ENCODE measurements at places on chromosomes 1 and 21. TPM values are rescaled to one million over a fixed set of nuclear protein-coding genes. Genes with fewer than 3 reads are reported as not detected.

- no peak for DNase-seq
- H3K4me3 ChIP-seq = no peak overlapping the region
- H3K36me3 ChIP-seq = peaks cover 3% of the 10 kb centered on the region
- H3K27me3 ChIP-seq = no peaks in the 10 kb centered on the region
- H3K4me1 ChIP-seq = no peaks in the 10 kb centered on the region
Measured at GRCh38 chr1:6667139-6667538, 34.5 kb downstream of the DNAJC11 start.

DNA sequence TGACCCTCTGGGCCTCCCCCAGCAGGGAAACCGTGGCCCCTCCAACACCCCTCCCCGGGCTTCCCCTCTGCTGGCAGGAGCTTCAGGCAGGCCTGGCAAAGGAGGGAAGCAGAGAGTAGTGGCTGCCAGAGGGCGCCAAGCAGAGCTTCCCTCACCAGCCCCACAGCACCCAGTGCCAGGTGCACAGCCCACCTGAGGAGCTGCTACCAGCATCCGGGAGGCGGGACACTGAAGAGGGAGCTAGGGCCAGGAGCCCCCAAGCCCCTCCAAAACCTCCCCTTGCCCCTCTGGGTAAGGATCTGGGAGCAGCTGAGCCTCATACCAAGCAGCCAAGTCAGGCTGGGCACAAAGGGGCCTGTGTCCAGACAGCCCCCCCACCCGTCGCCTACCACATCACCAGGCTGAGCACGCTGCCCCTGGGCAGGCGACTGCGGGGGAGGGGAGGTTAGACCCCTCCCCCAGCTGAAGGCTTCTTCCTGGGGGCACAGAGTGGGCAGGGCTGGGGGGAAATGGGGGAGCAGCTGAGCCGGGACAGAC, 19.6 kb downstream of the CCDC24 start:
- no peaks in the 10 kb centered on the region for H3K27me3 ChIP-seq
- H3K27ac ChIP-seq = no peak overlapping the region
- DNase-seq = no peak
- no peaks in the 10 kb centered on the region for H3K36me3 ChIP-seq

DNA sequence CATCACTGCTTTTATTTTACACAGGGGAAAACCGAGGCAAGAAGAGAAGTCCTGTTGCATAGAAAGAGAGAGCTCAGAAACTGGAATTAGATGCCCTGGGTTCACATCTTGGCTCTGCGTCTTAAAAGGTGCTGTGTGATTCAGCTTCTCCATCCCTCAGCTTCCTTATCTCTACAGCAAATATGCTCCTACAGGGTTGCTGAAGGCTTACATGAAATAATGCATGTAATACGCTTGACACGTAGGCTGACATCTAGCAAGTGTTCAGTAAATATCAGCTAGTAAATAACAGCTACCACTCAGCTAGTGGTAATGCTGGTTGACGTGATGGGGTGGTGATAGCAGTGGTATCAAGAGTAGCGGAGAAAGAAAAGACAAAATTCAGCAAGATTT, 77.1 kb upstream of the CD55 start:
- no peaks in the 10 kb centered on the region for H3K27me3 ChIP-seq
- H3K36me3 ChIP-seq = no peaks in the 10 kb centered on the region
- DNase-seq = no peak
- no peak overlapping the region for H3K27ac ChIP-seq
- no peak overlapping the region for H3K4me3 ChIP-seq

AKIRIN1 gene
- 68.5 TPM for polyA plus RNA-seq

GRCh38 chr21:33668180-33668579, 25.9 kb downstream of the ITSN1 start:
- no peaks in the 10 kb centered on the region for H3K27me3 ChIP-seq
- no peak overlapping the region for H3K4me3 ChIP-seq
- peak; percentile 57 for DNase-seq

RAB4A gene
- polyA plus RNA-seq = 52.9 TPM

DENND4B gene
- 4.0 TPM for polyA plus RNA-seq

DNA sequence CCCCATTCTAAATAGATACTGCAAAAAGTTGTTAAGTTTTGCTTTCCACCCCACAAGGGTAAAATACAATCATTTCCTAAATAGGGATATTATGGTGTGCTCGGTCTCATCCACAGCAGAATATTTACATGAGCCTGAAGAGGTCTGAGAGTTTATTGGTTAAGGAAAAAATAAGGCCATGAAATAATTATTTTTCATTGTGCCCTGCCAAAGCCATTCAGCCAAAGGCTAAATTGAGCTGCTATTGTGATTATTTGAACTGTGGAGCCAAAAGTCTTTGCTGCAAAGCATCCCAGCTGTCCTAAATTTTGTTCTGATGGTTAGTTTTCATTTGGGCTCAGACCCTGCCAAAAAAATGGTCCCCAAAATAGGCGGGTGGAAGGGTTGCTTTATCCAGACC, 298.7 kb upstream of the ESRRG start:
- no peak overlapping the region for H3K4me3 ChIP-seq
- no peak for DNase-seq
- no peaks in the 10 kb centered on the region for H3K27me3 ChIP-seq
- no peaks in the 10 kb centered on the region for H3K4me1 ChIP-seq
- H3K36me3 ChIP-seq = no peaks in the 10 kb centered on the region

NPR1 gene
- polyA plus RNA-seq = 0.19 TPM

CD247 gene
- polyA plus RNA-seq = not detected

- H3K4me1 ChIP-seq = no peaks in the 10 kb centered on the region
- no peak overlapping the region for H3K4me3 ChIP-seq
- H3K27ac ChIP-seq = no peak overlapping the region
- no peak for DNase-seq
- H3K27me3 ChIP-seq = no peaks in the 10 kb centered on the region
- H3K36me3 ChIP-seq = no peaks in the 10 kb centered on the region
Measured at GRCh38 chr1:2989976-2990375, 31.3 kb upstream of the ACTRT2 start.

- no peak overlapping the region for H3K4me3 ChIP-seq
- H3K36me3 ChIP-seq = no peaks in the 10 kb centered on the region
- H3K27me3 ChIP-seq = peaks cover 6% of the 10 kb centered on the region
Measured at GRCh38 chr1:57431400-57431799, 7.5 kb upstream of the DAB1 start.

DNA sequence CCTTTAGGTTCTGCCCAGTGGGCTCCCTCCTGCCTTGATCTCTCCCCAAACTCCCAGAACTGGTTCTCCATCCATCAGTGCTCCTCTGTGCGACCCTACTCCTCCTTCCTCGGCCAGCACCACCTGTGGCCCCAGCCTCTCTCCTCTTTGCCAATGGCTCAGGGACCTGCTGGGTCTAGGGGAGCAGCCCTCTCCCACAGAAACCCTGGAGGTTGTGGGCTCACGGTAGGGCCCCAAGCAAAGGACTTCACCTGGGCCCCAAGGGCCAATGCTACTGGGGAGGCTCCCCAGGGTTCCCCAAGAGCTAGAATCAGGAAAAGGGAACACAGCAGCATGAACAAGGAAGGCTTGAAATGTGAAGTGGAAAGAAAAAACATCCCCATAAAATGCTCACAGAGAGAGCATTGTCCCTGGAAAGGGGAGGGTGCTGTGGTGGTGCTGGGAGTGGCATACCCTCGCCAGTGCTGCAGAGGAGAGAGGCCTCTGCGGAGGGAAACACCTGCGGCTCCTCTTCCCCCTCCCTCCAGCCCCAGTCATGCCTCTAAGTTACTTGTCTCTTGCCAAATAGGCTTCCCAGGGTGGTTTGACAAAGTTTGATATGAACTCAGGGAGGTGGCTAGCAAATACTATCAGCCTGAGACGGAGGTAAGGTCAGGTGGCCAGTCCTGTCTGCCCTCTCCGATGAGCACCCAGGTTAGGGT, 2.5 kb downstream of the TMEM63A start:
- H3K4me1 ChIP-seq = peaks cover 14% of the 10 kb centered on the region
- H3K27me3 ChIP-seq = no peaks in the 10 kb centered on the region
- H3K27ac ChIP-seq = no peak overlapping the region
- no peak overlapping the region for H3K4me3 ChIP-seq

DNA sequence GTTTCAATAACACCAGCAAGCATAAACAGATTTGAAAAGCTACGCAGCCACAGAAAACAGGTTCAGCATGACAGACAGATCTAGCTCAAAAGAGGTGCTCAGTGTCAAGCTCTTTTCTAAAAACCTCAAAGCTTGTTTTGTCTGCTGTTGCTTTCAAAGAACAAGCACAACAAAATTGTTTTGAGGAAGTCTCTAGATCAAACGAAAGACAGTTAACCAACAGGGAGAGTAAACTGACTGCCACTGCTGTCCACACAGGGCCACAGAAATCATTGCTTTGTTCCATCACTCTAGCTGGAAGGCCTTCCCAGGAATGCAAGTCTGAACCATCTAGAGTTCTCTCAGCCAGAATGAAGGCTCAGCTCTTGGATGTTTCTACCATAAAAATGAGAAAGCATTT, 12.8 kb downstream of the APP start:
- H3K36me3 ChIP-seq = 0 out of 2 replicates have a peak, but pooled peaks cover 2% of the 10 kb centered on the region
- no peaks in the 10 kb centered on the region for H3K27me3 ChIP-seq
- H3K4me3 ChIP-seq = no peak overlapping the region
- H3K4me1 ChIP-seq = peaks cover 10% of the 10 kb centered on the region
- no peak for DNase-seq

HHAT gene
- 1.6 TPM for polyA plus RNA-seq

- no peak overlapping the region for H3K4me3 ChIP-seq
- H3K4me1 ChIP-seq = peaks cover 10% of the 10 kb centered on the region
- H3K27ac ChIP-seq = no peak overlapping the region
- peak; percentile 63 for DNase-seq
- H3K36me3 ChIP-seq = no peaks in the 10 kb centered on the region
Measured at GRCh38 chr1:162040657-162041056, 17.0 kb upstream of the OLFML2B start.

KLF17 gene
- polyA plus RNA-seq = 0.08 TPM

GRCh38 chr1:40703316-40703715, 11.8 kb downstream of the NFYC start:
- no peaks in the 10 kb centered on the region for H3K36me3 ChIP-seq
- no peaks in the 10 kb centered on the region for H3K27me3 ChIP-seq
- H3K4me1 ChIP-seq = peaks cover 9% of the 10 kb centered on the region
- H3K27ac ChIP-seq = no peak overlapping the region

All from GM23248 (cell line).